ENCODE measurements at places on chromosomes 3 and 15.

DNA sequence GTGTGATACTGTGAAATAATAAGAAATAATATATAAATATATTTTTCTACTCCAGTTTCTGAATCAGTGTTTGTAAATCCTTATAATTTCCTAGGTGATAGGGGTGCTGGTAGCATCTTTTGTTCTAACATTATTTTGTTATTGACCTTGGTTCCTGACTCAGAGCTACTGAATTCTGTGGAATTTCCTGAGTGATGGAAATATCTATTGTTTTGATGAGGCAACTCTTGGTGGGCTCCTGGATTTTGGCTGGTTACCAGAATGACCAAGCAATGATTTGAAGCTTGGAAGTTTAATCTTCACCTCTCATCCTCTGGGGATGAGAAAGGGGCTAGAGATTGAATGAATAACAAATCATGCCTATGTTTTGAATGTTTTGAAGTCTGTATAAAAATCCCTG lies 377.3 kb downstream of the LPP start:
- no peak for DNase-seq

DNA sequence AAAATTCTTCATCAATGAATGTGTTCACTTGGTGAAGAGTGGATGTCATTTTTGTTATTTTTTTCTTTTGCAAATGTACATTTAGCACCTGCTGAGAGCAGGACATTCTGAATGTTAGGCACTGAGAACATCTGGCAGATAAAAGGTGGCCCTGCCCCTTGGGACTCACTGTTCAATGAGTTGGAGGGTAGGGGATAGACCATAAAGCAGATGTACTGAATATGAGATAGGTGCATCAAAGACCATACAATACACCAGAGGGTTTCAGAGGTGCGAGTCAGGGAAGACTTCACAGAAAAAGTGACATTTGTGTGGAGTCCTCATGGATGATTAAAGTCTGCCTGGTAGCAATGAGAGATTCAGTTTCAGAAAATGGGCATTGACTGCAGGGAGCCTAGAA lies 34.2 kb downstream of the EEFSEC start:
- DNase-seq: no peak

DNA sequence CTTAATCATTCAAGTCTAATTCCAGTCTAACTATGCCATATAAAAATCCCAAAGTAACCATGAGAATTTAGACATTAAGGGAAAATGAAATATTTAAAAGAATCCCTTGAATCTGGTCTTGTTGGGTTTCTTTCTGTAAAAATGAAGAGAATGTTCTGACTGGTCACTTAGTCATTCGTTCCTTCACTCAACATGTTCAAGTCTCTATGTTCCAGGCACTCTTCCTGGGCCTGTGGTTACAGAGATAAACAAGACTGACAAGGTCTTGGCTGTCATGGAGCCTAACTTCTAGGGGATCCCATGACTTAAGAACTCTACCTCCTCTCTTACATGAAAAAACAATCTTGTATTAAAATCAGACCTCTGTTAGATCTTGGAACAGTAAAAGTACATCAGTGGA lies 638.6 kb upstream of the TBL1XR1 start:
- no peak for DNase-seq

GRCh38 chr15:34301058-34301457 lies 36.5 kb downstream of the SLC12A6 start:
- DNase-seq: no peak

GRCh38 chr3:146464783-146465182 lies 4.6 kb downstream of the PLSCR2 start:
- DNase-seq: no peak

- DNase-seq: no peak
These were observed 95.2 kb downstream of the PLSCR2 start for GRCh38 chr3:146374146-146374545.

GRCh38 chr3:97883736-97884135 lies 61.9 kb downstream of the CRYBG3 start:
- no peak for DNase-seq

- no peak for DNase-seq
These were observed 914.9 kb upstream of the EPHA6 start for GRCh38 chr3:95899494-95899893.

DNA sequence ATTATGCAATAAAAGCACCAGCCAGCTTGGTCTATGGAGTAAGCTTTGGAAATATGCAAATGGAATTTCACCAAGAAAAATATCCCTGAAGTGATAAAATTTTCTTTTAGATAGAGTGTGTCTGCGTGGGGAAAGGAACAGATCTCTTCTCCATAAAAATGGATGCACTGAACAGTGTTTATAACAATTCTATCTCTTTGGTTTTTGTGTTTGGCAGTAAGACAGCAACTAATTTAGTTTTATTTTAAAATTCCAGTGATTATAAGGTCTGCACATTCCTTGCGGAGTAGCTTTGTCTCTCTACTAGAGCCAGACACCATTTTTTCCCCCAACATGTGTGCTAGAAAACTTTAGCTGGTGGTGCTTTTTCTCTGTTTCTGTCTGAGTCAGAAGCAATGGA lies 712.4 kb downstream of the GRM7 start:
- no peak for DNase-seq

DNA sequence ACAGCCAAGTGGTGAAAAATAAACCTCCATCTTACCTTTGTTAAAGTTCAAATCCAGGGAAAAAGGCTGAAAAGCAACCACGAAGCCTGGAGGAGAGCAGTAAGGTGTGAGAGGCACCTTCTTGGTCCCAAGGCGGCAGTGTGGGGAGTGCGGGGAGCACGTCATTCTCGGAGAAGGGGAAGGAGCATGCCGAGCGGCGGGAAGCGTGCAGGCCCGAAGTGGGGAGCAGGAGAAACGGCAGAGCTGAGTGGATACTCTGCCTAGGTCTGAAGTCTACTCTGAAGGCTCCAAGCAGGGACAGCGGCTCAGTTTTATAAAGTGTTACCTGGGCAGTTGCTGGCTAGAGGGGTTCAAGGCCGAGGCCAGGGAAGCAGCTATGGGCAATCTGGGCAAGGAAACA lies 96.9 kb downstream of the RYK start:
- DNase-seq: no peak

GRCh38 chr15:22989576-22990477 lies 9.7 kb upstream of the CYFIP1 start:
- DNase-seq: no peak

DNA sequence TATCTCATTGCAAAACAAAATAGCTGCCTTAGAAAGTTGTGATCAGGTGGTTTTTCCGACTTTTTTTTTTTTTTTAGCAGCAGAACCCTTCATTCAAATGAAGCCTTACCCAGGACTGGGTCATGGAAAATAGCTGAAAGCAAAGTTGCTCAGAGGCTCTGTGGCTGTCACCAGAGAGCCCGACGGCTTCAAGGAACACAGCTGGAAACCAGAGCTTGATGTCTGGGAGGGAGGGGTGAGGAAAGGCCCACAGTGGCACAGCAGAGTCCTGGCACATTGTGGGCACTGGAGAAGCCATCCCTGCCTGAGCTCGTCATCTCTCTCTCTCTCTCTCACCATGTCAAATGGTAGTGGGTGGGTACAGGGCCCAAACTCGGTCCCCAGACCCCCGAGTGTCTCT lies 77.5 kb downstream of the RPN1 start:
- no peak for DNase-seq

All from NCI-H187 (cell line).